ENCODE measurements at places on chromosomes 3 and 15.

DNA sequence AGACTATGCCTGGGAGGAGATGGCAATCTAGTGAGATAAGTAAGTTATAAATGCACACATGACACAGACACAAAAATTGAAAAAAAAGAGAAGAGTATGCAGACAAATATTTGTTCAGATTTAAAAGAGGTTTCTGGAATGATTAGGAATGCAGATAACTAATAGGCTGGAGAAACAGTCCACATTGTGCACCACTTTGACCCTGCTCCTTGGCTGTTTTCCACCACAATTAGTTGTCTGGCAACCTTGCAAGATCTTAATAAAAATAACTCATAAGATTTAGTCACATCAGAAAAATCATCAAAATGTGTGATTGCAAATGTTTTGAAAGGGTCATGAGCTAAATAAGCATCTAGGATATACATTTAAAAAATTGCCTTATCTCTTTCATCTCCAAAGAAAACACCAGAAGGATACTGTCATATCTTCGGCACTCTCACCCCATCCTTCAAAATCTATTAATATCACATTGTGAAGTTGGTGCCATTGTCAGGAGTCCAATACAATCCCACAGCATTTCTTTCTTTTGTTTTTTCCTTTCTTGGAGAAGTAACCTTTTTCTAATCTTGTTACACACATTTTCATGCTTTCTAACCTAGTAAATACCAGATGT, 153.7 kb upstream of the KCNMB2 start:
- DNase-seq: no peak

DNA sequence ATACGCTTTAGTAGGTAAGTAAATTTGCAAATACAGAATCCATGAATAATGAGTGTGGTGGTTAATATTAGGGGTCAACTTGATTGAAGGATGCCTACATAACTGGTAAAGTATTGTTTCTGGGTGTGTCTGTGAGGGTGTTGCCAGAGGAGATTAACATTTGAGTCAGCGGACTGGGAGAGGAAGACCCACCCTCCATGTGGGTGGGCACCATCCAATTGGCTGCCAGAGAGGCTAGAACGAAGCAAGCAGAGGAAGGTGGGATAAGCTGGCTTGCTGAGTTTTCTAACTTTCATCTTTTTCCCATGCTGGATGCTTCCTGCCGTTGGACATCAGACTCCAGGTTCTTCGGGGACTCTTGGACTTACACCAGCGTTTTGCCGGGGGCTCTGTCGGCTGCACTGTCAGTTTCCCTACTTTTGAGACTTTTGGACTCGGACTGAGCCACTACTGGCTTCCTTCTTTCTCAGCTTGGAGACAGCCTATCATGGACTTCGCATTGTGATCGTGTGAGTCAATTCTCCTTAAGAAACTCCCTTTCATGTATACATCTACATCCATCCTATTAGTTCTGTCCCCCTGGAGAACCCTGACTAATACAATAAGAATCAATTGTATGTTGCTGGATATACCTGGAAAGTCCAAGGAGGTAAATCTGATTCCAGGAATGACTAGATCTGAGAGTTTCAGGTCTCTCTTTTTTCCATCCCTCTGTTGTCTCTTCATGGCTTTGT, 25.8 kb upstream of the NEDD4 start:
- DNase-seq: no peak

DNA sequence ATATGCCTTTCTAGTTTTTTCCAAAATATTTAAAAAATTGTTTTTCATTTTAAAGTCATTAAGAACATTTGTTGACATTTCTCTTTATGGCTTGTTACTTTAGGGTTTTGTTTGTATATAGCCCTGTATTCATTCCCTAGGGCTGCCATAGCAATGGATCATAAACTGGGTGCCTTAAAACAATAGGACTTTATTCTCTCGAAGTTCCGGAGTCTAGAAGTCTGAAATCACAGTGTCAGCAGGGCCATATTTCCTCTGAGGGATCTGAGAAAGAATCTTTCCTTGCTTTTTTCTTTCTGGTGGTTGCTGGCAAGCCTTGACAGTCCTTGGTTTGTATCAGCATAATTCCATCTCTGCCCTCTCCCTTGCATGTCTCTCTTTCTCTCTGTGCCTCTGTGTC, 63.4 kb upstream of the CADPS start:
- no peak for DNase-seq

DNA sequence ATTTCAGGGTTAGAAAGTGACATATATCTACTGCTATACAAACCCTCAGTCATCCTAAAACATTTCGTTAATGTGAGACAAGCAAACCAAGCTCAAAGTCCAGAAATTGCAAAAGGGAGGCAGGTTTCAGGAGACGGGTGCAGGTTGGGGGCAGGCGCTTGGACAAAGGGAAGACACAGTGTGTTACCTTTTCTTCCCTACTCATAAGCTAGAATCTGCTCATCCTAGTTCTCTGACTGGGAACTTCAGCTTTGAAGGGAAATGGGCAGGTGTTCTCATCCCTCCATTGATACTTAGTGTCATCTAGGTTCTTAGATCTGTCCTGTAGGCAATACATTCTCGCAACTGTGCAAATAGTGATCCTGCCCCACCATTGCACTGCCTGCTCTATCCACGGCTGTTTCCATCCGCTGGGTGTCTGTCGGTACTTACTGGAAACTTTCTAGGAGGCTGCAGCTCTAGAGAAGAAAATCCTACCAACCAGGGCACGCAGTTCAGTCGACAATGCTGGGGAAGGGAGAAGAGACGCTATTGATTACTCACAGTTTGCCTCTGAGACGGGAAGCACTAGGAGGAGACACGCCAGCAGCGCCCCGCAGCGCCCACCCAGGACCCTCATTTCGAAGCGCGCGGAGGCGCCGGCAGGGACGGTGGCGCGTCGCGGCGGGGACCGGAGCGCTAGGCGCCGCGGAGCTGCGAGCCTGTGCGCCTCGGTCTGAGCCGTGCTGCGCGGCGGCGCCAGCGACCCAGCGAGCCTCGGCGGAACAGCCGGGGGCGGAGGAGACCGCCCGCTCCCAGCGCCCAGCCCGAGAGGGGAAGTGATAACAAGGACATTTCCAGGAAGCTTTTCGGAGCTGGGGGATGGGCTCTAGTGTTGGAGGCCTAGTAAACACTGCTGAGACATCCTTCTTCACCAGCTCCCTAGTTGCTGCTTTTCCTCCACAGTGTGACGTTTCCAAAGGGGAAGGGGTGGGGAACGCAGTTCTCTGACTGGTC, at the start of gene PROS1:
PROS1 (minus strand) TSS at position 766 of the 996 bp plus-strand sequence; CDS start at position 619, 147 bp downstream.
- peak; percentile 65 for DNase-seq

DNA sequence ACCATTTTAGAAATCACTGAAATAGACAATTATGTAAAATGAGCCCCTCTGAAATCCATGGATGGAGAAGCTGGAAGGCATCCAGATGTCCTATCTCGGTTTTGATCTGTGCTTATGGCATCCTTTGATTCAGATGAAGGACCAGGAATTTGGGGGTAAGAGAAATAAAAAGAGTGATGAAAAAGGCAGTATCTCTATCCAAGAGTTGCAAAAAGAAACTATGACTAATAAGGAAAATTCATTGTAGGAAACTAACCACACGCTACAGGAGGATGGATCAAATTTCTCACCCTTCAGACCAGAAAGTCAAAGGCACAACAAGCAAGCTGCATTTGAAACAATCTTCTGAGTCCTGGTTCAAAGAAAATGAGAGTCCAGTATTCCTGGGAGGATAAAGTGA, 34.8 kb downstream of the SRGAP3 start:
- no peak for DNase-seq

GRCh38 chr3:19190126-19190525, 41.8 kb downstream of the KCNH8 start:
- peak; percentile 14 for DNase-seq

GRCh38 chr3:116337229-116337628, 108.1 kb downstream of the LSAMP start:
- DNase-seq: no peak

GRCh38 chr3:34207806-34208205, 409.4 kb downstream of the PDCD6IP start:
- no peak for DNase-seq

DNA sequence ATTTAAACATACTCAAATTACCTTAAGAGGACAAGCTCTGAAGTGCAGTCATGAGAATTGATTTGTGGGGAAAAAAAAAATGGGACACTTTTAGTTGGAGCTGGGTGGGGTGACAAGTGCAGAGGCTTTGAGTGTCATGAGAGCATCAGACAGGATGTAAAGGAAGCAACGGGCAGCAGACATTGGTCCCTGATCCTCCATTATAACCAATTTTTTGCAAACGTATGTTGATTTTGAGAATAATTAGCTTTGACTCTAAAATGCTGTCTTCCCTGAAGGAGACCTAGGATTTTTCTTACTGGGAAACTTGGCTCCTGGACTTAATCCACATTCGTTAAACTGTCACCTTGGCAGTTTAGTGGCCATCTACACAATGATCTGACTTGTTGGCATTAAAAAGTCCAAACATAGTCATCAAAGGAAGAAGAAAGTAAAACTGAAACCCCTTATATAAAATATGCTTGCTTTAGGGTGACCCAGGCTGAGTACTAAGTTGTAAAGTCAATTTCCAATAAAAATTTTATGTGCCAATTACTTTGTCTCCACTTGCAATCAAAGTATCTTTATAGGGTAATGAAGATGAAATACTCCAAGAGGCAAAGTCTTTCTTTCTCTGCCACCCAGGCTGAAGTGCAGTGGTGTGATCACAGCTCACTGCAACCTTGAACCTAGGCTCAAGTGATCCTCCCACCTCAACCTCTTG, 45.6 kb downstream of the BCL2L10 start:
- no peak for DNase-seq

DNA sequence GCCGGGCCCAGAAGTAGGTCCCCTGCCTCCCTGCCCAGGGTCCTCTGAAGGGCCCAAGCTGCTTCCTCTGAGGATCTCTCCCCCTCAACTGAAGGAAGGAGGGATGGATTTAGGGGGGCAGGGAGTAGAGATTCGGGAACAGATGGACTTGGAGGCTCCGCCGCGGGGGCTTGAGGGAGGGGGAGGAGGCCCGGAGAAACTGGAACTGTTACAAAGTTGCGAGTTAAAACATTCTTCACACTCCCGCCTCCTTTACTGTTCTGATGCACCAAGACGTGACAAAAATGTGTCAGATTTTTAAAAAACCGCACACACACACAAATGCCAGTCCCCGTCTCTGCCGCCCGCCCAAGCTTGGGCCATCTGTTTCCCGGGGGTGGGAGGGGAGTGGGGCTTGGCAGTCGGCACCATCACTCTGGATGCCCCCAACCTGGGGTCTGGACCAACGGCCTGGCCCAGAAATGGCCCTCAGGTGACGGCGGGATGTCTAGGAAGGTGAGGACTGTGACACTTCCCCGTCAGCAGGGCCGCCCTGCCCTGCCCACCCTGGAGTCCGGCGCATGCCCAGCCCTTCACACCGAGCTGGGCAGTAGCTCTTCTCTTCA, 25.0 kb upstream of the LINGO1 start:
- no peak for DNase-seq

DNA sequence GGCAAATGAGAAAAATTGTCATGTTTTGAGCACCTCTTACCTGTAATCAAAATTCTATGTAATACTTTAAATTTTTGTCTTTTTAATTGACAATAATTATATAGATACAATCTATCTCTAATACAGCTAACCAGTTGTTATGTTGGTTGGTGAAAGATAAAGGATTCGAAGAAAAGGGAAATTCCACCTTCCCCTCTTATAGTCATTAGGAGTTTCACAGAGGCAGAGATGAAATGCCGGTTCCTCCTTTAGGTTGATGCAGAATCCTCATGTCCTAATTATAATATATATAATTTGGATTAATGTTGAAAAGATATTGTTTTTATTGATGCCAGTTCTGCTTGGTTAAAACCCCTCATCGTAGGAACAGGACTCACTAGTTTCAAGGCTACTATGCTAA, 67.1 kb downstream of the LRCH3 start:
- DNase-seq: no peak

GRCh38 chr3:98564282-98565005, 29.0 kb downstream of the CPOX start:
- no peak for DNase-seq

GRCh38 chr3:122890720-122891220, 95.9 kb downstream of the SLC49A4 start:
- no peak for DNase-seq

GRCh38 chr3:59567661-59568060, 517.8 kb upstream of the CFAP20DC start:
- DNase-seq: no peak

GRCh38 chr3:189534531-189534930, 96.7 kb upstream of the TP63 start:
- no peak for DNase-seq

GRCh38 chr3:15676259-15676658, 74.7 kb downstream of the BTD start:
- DNase-seq: no peak

GRCh38 chr3:119695480-119695879, 7.3 kb upstream of the CFAP91 start:
- DNase-seq: peak; percentile 1

GRCh38 chr3:170992854-170993253, 33.7 kb downstream of the SLC2A2 start:
- DNase-seq: no peak

DNA sequence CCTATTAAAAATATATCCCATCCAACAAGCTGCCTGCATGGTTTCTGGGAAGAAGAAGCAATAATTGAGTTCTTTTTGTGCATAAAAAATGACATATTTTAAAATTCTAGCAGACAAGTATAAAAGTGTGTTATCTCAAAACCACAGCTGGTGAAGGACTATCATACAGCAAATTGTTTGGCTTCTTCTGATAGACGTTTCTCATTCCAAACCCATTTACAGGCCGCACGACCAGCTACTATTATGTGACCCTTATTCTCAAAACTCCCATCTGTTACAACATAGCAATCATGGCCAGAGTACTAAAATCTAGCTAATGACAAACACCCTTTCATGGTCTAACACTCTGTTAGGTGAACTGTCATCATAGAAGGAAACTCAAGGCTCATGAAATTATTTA, 21.7 kb downstream of the ETFA start:
- no peak for DNase-seq

DNA sequence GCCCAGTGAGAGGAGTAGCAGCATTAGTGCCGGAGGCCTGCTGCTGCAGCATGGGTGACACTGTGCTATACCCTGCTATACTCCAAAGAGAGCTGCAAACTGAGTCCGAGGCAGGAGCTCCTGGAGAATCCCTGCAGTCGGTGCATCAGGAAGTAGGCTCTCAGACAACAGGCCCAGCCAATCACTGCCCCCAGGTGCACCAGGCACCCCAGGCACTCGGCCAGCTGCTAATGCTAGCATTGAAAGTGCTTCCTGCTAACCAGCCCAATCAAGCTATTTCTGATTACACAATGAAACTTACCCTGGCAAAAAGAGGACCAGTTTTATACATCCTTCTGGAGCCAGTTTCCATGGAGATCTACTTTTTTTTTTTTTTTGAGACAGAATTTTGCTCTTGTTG, 45.6 kb upstream of the IREB2 start:
- no peak for DNase-seq

DNA sequence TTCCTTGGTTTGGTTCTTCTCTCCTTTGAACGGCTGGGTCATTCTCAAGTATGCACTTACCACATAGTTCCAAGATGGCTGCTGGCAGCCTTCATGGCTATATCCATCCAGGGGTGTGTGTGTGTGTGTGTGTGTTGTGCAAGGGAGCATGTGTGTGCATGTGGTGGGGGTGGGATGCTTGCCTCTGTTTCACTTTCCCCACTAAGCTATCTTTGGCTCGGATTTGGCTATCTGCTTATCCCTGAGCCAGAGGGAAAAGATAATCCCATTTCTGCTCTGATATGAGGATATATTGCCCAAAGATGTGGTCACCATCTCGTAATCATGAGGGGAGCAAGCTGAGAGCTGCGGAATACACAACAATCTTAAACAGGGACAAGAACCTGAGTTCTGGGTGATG, 26.2 kb downstream of the ANAPC13 start:
- DNase-seq: no peak

- DNase-seq: no peak
These were observed 60.9 kb upstream of the TSC22D2 start for GRCh38 chr3:150346981-150347863.
